Stimulated activated naive CD8-positive, alpha-beta T cell treated with anti-CD3 and anti-CD28 coated beads, Interleukin-15, amount 100 ng/mL, for 72 hours (primary cell): ENCODE measurements at places on chromosomes 1 and 21.

DNA sequence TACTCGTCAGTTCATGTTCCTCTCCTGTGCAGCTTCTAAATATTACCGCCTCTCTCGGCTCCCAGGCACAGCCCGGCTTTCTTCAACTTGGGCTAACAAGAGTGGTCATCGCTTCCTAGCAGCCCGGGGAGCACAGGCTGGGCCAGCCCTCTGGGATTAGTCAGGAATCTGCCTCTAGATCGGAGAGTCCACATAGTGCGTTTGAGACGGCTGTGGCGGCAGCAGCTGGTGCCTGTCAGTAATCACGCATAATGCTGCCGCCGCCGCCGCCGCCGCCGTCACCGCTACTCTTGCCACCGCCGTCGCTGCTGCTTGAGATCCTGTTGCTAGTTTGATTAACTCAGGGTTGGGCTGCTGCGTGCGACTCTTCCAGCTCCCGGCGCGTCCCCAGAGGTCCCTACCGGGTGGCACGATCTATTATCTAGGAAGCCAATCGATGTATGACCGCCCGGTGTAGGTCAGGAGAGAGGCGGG is at the start of gene RXRG:
RXRG (minus strand) TSS at position 230 of the 474 bp plus-strand sequence. CDS start 233 bp downstream, outside the sequence.
- peak; percentile 12 for DNase-seq

DNA sequence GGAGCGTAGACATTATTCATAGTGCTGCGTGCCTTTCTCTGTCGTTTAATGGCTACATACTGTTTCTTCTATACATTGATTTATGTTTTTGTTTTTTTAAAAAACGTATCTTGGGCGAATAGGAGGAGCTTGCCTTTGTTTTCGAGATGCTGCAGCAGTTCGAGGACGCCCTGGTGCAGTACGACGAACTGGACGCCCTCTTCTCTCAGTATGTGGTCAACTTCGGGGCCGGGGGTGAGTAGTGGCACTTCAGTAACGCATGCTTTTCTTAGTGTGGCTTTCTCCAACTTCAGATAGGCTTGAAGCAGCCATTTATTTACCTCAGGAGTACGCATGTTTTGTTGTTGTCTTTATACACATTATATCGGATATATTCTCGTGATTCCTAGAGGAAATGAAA is 46.9 kb downstream of the TRAPPC10 start:
- DNase-seq = no peak

GRCh38 chr1:245411245-245412036 is 256.7 kb downstream of the KIF26B start:
- DNase-seq = no peak

DNA sequence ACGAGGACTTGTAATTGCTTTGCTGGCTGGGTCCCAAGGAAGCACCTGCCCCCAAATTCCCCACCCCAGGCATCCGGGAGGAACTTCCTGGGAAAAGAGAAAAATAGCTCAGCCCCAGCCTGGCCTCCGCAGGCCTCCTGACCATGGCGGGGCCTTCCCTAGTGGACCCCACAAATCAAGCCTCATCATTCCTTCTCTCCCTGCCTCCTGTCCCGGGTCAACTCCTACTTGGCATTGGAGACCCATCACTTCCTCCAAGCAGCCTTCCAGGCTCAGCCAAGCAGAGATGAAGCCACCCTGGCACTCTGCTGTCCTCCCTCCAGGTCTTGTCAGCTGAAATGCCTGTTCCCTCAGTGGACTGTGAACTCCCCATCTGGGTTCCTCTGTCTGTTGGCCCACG is 38.0 kb downstream of the AJAP1 start:
- no peak for DNase-seq

DNA sequence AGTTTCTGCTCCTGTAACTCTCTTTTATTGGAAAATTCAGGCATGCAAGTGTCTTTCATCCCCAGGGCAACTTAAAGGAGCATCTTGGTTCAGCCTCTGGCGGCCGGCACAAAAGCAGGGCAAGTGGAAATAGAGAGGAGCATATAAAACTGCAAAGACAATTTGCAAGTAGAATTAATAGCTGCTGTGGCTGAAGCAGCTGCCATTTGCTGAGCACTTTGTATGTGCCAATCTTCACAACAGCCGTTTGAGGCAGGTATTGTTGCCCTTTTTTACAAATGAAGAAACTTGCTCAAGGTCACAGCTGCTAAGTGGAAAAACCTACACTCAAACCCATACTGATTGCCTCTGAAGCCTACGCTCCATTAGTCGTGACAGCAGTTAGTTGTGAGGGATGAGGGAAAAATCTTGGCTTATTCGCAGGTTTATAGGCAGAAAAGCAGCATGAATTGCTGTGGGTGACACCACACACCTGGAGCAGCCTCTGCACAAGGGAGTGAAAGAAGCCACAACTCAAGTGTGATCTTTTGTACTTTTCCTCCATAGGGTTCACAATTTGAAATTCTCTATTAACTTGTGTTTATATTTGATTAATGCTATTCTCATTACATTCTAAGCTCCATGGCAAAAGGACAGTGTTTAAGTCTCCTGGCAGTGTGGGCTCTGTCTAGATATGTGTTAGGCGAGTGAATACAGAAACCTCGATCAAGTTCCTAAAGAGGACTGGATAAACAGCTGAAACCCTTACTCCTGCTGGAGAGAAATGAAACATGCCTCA is 99.0 kb upstream of the BEND5 start:
- no peak for DNase-seq

GRCh38 chr1:205936846-205937586 is 6.2 kb downstream of the SLC26A9 start:
- no peak for DNase-seq

- DNase-seq = no peak
Observed at GRCh38 chr1:22122273-22123070, 20.4 kb downstream of the WNT4 start.

- no peak for DNase-seq
Observed at GRCh38 chr1:5938101-5938646, 54.1 kb downstream of the NPHP4 start.

GRCh38 chr1:2163205-2163604 is 31.4 kb downstream of the FAAP20 start:
- DNase-seq = no peak

DNA sequence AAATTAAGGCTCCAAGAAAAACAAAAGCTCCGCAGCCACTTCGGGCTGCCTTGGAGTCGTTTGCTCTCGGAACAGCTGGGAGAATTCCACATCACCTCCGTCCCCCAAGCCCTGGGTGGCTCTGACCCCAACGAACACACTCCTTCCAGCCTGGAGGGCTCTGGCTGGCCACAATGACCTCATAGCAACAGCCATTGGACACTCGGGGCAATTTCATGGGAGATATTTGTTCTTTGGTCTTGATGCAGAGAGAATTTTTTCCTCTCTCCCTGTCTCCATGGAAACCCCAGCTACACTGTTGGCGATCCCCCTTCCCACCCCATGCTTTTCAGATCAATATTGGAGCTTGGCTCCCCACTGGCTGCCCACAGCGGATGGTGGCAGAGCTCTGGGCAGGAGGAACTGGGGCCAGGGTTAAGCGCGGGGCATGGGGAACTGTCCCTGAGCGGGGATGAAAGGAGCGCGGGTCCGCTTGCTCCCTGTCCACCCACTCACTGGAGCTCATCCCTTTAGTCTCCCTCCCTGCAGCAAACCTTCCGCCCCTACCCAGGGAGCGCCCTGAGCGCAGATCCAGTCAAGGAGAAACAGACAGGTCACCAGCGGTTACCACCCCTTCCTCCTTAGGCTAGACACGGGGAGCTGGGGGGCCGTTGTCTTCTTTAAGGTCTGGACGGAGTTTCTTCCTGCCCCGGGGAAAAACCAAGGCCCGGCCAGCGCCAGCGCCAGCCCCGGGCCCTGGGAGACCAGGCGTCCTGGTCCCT is 1.2 kb downstream of the WNT4 start:
- DNase-seq = no peak

GRCh38 chr1:119791377-119791776 is 19.9 kb downstream of the REG4 start:
- no peak for DNase-seq
